ENCODE measurements at places on chromosomes 12 and 14. TPM values are rescaled to one million over a fixed set of nuclear protein-coding genes. Genes with fewer than 3 reads are reported as not detected.
A peak's percentile ranks its signal among the peaks of the same experiment; 100 is the strongest.

- no peak for DNase-seq
These were observed 10.4 kb upstream of the STRN3 start for GRCh38 chr14:31036552-31036951.

- no peak for DNase-seq
These were observed 25.3 kb downstream of the TMTC3 start for GRCh38 chr12:88167384-88167783.

DNA sequence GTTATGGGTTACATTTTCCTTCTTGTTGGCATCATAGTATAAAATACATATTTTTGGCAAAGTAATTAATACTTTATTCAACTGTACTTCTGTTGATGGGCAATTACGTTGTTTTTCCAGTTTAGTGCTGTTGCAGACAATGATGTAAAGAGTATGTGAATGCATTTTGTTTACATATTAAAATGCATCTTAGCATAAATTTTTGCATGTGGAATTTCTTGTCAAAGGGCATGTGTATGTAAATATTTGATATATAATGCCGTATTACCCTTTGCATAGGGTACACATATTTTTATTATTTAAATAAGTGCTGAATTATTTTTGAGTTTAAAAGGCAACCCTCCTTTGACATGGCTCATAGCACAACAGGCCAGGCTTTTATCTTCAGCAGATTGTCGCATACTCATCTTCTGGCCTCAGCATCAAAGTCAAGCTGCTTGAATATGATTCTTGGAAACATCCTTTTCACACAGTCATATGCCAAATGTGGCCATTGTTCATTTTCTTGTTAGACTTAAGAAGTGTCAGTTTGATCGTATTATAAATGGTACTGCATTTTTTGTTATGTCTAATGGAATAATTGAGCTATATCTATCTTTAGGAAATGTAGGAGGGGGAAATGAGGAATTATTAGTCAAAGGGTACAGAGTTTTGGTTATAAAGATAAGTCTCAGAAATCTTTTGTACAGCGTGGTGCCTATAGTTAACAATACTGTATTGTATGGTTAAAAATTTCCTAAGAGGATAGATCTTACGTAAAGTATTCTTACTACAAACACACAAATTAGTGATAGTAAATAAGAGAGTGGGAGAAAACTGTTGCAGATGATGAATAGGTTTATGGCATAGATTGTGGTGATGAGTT is 138.5 kb downstream of the FUT8 start:
- no peak for DNase-seq

DNA sequence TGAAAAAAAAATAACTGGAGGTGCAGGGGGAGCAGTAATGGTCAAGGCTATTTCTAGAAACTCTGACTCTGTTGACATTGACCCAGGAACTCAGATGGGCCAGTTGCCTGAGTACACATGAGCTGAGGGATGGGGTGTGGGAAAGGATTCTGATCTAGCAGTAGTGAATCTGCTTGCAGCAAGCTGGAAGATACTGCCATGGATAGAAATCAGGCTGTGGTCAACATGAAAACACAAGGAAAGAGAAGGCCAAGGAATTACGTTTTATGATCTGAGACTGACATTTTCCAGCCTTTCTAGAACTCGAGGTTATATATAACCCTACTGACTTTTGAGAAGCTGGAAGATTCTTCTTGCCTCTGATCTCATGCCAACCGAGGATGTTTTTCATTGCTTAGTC is 90.0 kb downstream of the ANO6 start:
- peak; percentile 19 for DNase-seq

DNA sequence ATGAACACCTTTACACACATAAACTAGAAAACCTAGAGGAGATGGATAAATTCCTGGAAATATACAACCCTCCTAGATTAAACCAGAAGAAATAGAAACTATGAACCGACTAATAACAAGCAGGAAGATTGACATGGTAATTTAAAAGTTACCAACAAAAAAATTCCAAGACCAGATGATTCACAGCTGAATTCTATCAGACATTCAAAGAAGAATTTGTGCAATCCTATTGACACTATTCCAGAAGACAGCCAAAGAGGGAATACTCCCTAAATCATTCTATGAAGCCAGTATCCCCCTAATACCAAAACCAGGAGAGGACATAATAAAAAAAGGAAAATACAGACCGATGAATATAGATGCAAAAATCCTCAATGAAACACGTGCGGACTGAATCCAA is 102.6 kb upstream of the KRR1 start:
- DNase-seq = no peak

DNA sequence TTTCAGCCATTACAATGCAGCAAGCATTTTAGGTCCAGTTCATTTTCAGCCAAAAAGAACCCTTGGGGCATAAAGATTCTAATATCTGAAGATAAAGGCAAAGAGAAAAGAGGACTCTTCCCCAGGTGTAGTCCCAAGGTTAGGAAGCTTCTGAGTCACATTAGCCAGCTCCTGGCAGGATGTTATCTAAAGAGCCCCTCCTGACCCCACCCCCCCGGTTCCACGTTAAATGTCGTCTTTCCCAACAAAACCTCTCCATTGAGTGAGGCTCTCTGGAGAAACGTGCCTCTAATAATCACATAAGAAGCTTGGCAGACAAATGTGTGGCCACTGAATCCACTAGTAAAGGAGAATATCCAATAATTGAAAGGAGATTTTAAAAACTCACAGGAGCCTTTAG is 267.7 kb downstream of the GALC start:
- no peak for DNase-seq

- DNase-seq = no peak
These were observed 124.1 kb downstream of the ARMH4 start for GRCh38 chr14:58027904-58028303.

DNA sequence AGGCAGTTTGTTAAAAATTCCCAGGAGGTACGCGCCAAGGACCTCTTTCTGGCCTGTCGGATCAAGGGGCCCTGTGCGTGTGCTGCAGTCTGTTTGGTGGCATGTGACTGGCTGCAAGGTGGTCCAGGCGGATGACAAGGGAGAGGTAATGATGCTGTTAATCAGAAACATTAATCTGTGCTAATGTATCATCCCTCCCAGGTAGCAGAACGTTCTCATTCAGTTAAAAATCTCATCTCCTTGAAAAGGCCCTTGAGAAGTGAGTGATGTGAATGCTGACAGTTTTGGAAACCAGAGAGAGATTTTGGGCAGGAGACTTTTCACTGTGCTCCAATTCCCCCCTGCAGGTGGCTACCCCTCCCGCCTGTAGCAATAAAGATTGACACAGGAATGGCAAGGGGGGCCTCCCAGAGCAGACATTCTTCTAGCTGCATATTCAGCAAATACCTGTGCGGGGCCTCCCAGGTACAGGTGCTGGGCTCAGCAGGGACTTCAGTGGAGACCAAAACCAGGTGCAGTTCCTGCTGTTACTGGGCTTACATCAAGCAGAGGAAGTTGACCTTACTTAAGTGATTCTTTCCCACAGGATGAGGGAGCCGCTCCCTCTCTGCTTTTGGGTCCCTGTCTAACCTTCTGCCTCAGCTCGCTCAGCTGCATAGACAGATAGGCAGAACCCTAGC is 364.8 kb downstream of the CACNA1C start:
- no peak for DNase-seq

- no peak for DNase-seq
These were observed 1195.7 kb downstream of the LRFN5 start for GRCh38 chr14:42802346-42802745.

GRCh38 chr12:52439420-52439819 is 5.2 kb upstream of the KRT75 start:
- no peak for DNase-seq

GRCh38 chr12:71440763-71441748 is 1.5 kb downstream of the LGR5 start:
- DNase-seq = no peak

GRCh38 chr12:23472329-23472971 is 477.0 kb downstream of the SOX5 start:
- DNase-seq = no peak

DNA sequence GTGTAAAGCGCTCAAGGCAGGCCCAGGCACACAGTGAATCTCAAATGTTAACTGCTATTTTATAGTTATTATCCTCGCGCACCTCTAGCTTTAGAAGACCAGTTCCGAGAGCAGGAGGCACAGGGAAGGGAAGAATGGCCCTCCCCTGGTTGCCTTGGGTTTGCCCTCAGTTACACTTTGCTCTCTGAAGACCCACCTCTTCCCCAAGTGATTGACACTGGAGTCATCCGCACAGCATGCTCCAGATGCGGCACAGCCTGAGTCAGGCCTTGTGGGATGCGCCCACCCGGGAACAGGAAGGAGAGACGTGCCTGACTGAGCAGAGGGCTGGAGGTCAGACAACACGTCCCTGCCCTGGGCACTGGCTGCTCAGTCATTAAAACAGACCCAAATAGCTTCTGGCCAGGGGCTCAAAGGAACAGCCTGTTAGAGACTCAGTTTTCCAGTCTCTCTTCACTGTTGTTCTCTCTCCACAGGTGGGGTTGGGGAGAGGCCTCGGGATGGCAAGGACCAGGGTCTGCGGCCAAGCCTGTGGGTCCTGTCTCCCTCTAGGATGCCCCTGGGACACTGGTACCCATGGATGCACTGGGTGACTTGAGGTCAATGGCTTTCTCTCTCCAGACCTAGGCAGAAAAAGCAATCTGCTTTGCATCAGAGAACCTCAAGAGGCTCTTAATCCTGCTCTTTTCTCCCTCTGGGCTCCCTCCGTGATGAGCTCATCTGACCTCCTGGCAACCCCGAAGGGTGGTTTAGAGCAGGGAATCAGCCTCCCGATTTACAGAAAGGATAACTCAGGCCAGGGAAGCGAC is 13.6 kb upstream of the MLXIP start:
- DNase-seq = peak; percentile 56

- DNase-seq = no peak
These were observed 8.3 kb downstream of the CPNE6 start for GRCh38 chr14:24079491-24080141.

Gene FSCB
- 0.10 TPM for total RNA-seq

Gene CDKN3
- total RNA-seq = 13.3 TPM

Gene B4GALNT1
- total RNA-seq = 1.7 TPM

Gene DNAH10
- total RNA-seq = 0.99 TPM

Gene KRT82
- total RNA-seq = 15.8 TPM

Gene AEBP2
- total RNA-seq = 43.8 TPM

Gene FGD6
- total RNA-seq = 14.1 TPM

Gene NTS
- 3.7 TPM for total RNA-seq

Gene PTPRQ
- 0.49 TPM for total RNA-seq

Gene CACNA1C
- 4.3 TPM for total RNA-seq

Gene MYO1A
- 0.69 TPM for total RNA-seq

Gene CPNE6
- 0.20 TPM for total RNA-seq

Gene C3AR1
- total RNA-seq = 8.5 TPM

Measured in skin of body (tissue), 3 donors.